Activated CD4-positive, alpha-beta memory T cell treated with anti-CD3 and anti-CD28 coated beads, Interleukin-2, amount 10 ng/mL, durations not matched to agents 7 days and 5 days (primary cell): ENCODE measurements at places on chromosomes 5 and 9.

DNA sequence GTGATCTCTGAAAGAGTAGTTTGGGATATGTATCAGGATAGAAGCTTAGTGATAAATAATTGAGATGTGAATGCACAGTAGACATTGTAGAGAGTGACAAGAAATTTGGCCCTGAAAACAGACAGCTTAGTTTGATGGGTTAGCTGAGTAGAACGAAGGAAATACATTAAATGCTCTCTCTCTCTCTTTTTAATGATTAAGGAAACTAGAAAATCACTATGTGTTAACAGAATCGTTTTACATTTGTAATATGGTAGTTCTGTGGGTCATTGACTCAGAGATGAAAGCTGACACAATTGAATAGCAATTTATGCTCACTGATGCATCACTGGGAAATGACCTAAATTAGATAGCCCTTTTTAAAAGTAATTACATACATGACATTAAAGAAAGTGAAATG is 739.8 kb upstream of the PTPRD start:
- DNase-seq, result no peak

DNA sequence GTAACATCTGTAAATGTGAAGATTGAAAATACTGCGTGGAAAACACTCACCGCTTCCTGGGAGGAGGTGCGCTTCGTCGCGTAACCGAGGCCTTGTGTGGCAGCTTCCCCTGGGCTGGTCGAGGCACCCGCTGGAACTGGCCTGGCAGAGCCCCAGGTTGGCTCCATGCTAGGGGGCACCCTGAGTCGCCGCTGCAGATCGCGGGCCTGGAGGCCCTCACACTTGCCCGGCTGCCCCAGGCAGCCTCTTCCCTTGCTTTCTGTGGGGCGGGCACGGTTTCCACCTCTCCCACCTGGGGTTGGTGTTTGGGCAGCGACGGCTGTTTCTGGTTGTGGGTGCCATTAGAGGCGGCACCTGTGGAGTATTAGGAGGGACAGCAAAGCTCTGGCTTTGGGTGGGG is 852 bp downstream of the ZNF354C start:
- no peak for DNase-seq

DNA sequence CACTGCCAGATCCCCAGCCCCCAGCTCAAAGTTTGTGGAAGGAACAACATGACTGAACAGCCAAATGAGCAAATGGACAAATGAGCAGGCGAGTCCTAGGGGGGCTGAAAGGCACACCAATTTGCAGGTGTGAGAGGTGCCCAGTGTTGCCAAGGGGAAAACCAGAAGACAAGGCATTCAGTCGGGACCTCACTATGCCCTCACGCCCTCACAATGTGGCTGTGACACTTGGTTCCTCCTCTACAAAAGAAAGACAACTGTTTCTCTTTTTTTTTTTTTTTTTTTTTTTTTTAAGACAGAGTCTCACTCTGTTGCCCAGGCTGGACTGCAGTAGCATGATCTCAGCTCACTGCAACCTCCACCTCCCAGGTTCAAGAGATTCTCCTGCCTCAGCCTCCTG is 28.0 kb downstream of the TNIP1 start:
- DNase-seq, result no peak

DNA sequence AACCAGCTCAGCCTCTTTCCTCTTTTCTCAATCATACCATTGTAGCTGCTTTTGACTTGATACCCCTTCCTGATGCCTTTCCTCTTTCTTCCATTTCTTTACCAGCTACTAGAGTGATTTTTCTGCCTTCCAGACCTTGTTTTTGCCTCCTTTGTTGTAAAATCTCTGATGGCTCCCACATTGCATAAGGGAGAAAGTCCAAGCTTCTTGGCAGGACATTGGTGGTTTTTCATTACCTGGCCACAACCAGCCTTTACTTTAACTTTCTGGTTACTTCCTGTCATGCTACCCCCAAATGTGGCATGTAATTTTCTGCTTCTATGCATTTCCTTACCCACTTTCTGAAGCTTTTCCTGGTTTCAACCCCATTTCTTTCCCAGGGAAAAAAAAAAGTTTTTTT is 452.5 kb downstream of the TMEM38B start:
- no peak for DNase-seq

DNA sequence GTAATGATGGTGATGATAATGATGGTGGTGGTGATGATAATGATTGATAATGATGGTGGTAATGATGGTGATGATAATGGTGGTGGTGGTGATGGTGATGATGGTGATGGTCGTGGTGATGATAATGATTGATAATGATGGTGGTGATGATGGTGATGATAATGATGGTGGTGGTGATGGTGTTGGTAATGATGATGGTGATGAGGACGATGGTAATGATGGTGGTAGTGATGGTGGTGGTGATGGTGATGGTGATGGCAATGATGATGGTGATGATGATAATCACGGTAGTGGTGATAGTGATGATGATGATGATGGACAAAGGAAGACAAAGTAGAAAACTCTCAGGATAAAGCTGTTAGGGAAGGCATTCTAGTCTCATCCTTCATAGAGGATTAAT is 310.5 kb downstream of the MSX2 start:
- no peak for DNase-seq

GRCh38 chr5:44568519-44568918 is 179.3 kb upstream of the FGF10 start:
- DNase-seq, result no peak

- DNase-seq, result no peak
These were observed 129.3 kb upstream of the LHFPL2 start for GRCh38 chr5:78777901-78778300.

- no peak for DNase-seq
These were observed 86.7 kb upstream of the ALDH1A1 start for GRCh38 chr9:73039271-73040263.

DNA sequence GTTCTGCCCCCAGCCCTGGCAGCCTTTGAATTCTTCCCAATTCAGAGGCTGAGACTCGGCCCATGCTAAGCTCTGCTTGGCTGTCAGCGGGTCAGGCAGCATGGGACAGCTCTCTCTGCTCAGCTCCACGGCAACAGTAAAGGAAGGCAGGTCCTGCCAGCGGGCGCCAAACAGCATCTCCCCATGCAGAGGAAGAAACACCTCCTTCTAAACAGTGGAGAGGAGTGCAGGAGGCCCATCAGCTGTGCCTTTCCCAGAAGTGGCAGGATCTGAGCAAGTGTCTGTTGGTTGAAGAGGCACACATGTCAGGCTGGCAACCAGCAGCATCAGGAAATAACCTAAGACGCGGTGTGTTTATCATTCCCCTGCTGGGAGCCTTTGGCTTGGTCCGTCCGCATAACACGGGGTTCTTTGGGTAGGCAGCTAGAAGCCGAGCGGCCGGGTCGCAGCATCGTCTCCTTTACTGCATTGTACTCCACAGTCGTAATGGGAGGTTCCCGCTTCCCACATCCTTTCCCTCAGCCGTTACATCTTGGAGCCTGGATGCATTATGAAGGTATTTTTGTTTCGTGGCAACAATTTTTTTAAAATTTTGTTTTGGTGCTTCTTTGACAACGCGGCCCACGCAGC is 42.7 kb upstream of the NCS1 start:
- DNase-seq, result peak; percentile 35

DNA sequence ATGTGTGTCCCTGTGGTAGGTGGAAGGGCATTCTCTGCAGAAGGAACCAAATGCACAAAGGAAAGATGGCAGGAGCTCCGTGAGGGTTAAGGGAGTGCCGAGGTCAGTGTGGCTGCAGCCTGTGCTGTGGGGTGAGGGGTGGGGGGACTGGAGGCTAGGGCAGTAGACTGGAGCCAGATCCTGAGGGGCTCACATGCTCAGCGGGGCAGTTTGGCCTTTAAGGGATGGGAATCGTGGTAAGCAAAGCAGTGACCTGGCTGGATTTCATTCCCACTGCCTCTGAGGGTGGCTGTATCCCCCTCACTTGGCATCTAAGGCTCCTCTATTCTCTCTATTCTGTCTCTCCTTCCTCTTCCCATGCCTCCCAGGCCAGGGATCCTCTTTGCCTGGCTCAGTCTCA is 15.6 kb downstream of the PITX1 start:
- no peak for DNase-seq

GRCh38 chr9:83512621-83513020 is 25.6 kb downstream of the FRMD3 start:
- DNase-seq, result no peak

DNA sequence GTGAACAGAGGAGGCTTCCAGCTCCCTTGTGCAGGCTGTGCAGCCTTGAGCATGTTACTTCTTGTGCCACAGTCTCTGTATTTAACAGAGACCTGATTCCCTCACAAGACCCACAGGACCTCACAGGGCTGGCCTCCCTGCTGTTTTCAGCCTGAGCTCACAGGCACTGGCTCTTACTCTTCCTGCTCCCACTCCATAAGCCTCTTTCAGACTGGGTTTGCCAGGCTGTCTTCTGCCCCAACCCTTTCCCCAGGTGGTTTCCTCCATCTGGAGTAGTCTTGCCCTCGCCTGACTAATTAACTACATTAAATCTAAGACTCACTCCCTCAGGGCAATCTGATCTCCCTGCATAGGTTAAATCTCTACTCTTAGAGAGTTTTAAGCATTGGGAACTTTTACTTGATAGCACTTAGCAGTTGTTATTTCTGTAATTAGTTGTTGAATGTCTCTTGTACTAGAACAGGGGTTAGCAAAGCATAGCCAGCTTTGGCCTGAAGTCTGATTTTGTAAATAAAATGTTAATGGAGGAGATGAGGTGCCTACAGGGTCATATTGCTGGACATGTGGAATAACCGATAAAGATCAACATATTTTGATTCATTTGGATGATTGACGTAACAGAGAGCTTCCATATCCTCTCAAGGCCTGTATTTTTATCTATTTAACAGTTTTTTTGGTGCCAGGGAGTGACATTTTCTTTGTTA is 28.6 kb upstream of the SPATA31E1 start:
- no peak for DNase-seq

- DNase-seq, result peak; percentile 19
These were observed 1.6 kb downstream of the FER start for GRCh38 chr5:108749128-108749861.

DNA sequence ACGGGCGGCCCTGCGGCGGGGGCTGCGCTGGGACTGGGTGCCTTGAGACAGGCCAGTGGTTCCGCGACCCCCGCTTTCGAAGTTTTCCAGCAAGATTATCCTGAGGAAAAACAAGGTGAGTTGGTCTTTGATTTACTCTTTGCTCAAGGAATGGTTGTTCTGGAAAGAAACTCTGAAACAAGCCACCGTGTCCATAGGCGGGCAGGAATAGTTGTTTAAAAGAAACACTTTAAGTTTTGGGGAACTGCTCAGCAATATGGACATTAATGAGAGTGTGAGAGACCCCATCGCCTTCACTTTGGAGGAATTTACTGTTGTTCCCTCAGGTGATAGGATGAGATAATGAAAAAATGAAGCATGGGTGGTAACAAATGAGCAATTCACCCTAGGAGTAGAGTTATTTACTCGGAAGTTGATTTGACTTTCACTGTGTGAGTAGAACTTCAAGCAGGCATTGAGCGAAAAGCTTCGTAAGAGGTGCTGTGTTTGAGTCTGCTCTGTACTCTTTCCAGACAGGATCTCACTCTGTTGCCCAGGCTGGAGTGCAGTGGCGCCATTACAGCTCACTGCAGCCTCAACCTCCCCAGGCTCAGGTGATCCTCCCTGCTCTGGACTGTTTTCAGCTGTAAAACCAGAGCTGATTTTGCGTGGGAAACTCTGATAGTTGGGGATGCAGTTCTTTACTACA is 1.1 kb downstream of the DMRTA1 start:
- DNase-seq, result no peak

GRCh38 chr5:31347552-31347905 is 154.0 kb downstream of the CDH6 start:
- DNase-seq, result no peak

GRCh38 chr5:82058710-82059109 is 86.9 kb downstream of the ATG10 start:
- no peak for DNase-seq

DNA sequence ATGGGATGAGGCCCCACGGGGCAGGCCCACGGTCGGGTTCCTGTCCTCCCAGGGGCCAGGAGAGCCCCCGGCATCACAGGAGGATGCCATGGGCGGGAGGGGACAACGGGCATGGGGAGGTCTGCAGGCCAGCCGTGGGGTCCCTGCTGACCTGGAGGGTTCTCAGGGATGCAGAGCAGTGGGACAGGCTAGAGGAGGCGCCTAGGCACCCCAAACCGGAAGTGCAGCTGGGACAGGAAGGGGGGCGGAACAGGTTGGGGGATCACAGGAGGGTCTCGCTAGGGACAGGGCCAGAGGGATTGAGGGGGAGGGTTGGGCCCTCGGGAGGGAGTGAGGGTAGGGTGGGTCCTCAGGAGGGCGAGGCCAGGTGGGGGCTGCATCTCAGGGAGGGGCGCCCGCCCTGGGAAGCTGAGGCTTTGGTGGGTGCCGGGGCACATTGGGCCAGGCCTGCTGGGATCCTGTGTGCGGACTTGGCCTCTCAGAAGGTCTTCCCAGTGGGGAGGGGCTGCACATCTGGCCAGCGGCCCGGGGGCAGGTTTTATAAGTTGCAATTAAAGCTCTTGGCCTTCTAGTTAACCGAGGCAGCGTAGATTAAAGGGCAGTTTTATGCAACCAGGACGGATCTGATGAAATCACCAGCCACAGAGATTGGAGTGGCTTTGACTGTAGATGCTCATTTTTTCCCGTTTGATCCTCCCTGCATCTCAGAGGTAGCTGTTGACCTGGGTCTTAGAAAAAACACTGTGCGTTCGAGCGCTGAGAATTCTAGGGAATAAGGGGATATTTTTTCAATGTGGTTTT is 20.1 kb downstream of the NKD2 start:
- no peak for DNase-seq

DNA sequence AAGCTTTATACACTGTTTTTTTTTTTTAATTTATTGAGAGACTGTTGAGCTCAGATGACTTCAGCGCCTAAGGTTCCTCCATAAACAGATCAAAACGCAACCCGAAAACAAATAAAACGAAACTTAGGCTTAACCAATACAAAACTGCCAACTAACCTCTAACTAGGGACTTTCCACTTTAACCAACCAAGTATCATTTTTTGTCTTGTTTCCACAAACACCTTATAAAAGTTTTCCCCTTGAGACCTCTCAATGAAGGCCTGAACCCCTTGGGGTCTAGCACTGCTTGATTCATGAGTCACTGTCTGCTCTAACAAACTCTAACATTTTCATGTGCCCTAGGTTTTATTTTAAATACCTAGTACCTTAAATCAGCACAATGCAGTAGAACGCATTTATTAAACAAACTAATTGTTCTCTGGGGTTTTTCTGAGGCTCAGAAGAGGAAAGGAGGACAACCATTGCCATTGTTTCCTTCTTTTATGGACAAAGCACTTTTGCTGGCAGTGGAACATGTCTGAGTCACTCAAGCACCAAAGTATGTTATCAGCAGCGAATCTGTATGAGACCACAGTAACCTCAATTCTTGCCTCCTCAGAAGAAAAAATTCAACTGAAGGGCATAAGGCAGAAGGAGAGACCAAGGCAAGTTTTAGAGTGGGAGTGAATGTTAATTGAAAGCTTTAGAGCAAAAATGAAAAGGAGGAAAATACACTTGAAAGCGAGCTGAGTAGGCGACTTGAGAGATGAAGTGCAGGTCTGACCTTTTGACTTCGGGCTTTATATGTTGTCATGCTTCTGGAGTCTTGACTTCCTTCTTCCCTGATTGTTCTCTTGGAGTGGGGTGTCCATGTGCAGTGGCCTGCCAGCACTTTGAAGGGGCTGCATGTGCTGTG is 97.7 kb upstream of the HCN1 start:
- no peak for DNase-seq
